ENCODE measurements at places on chromosomes 3 and 15.
A peak's percentile ranks its signal among the peaks of the same experiment; 100 is the strongest.

DNA sequence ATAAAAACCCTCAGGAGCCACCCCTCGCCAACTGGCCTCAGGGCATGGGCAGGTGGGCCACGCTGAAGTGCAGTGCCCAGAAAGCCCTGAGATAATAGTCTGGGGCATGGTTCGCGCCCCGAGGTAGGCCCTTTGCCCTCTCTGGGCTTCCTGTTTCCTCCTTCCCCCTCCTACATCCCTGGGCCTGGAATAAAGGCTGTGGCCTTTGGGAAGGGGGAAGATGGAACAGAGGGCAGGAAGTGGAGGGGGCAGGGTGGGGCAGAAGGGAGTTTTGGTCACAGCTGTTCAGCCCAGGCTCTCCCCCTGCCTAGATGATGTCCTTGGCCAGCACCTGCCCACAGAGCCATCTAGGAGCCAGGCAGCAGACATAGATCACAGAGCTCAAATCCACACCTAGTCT lies 11.3 kb downstream of the CSRNP1 start:
- no peak for DNase-seq

DNA sequence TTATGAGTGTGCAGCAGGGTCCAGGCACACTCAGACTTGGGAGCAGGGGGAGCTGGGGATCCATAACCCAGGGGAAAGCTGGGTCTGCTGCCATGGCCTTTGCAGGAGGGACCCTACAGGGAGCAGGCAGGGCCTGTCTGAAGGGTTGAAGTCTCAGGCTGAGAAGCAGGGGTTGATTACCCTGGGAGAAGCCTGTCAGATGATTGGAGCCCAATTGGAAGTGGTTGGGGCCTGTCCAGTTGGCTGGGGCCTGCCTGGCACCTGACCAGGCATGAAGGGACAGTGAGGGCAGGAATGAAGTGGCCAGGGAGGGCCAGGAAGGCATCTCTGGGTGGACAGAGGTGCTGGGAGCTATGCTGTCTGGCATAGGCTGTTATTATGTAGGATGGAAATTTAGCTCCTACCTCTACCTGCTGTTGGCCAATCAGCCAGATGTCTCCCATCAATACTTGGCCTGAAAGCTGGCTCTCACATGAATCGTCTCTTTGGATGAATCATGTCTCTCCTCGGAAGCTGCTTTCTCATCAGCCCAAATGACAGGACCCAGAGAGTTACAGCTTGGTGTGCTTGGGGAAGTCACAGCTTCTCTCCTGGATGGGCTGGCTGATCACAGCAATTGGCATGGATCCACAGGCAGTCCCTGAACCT lies 27.4 kb upstream of the SLCO2A1 start:
- DNase-seq = no peak

DNA sequence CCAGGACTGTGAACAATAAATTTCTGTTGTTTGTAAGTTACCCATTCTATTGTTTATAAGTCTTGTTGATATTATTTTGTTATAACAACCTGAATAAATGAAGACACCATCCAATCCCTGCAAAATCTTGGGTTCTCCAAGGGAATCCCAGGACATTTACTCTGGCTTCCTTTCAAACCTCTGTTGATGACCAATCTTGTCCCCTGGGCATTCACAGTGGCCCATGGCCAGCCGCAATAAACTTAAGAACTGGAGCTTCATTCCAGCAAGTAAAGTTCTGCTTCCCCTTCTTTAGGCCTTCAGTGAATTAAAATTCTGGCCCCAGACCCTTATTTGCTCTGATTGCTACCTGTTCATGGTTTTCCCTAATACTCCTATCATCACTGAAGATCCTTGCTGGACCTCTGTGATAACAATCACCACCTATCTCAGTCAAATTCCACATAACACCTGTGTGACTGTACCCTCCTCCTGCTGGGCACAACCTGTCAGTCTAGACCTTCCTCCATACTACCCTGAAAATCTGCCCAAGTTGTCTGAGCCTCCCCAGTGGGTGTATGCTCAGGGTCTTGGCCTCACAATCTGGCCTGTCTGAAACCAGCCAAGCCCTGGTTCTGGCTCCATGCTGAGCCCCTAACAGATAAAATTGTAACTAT lies 153.1 kb downstream of the SEMA6D start:
- no peak for DNase-seq

GRCh38 chr3:135366816-135367215 lies 571.8 kb downstream of the EPHB1 start:
- DNase-seq = no peak

- no peak for DNase-seq
Observed at GRCh38 chr15:62439543-62440016, 274.5 kb upstream of the C2CD4B start.

DNA sequence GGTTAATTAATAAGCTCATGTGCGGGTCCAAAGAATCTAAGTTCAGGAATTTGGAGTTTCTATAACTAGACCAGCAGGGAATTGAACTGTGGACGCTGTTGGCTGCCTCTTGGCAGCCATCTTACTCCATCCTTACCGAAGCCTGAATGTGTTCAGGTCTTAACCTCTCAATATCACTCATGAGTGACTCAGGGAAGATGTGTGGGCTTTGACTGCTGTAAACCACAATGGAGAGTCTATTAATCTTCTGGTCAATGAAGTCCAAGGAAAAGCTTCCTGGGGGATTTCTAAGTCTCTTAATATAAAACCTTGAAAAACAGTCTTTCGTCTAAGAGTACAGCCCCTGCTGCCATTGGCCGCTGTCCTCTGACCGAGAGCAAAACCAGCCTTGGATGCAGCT lies 46.7 kb upstream of the OXTR start:
- no peak for DNase-seq

- DNase-seq = no peak
Observed at GRCh38 chr3:53842436-53843194, 3.6 kb downstream of the CHDH start.

GRCh38 chr3:65497236-65497635 lies 541.5 kb downstream of the MAGI1 start:
- DNase-seq = no peak

GRCh38 chr3:45781271-45781670 lies 15.1 kb downstream of the SLC6A20 start:
- DNase-seq = no peak

DNA sequence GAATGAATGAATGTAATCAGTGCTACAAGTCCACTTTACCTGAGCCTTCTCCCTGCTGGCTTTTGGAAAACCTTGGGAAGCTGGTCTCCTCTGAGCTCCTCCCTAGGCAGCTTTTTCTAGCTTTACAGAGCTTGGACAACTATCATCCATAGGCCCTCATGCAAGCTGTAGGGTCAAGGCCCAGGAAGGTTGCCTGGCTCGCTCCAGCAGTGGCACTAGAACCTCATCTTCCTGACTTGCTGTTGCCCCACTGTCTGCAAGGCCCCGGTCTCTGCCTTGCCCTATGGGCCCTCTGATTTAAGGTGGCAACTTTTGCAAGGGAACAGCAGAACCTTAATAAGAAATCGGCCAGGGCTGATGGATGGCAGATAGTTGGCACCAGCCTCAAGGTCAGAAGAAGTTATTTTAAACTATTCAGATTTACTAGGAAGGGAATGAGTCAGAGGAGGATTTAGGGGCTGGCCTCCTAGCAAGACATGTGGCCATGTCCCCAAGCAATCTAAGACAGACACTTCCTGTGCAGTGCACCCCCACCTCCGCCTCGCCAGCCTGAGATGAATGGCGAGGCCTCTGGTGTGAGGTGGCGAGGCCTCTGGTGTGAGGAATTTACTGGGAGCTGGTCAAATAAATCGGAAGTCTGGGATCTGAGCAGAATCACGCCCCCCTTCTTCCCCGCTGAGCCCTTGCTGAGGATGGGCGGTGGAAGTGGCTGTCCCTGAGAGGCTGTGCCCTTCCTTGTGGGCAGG lies 180.8 kb downstream of the MEGF11 start:
- no peak for DNase-seq

- DNase-seq = no peak
Observed at GRCh38 chr15:91855684-91856489, 2.4 kb downstream of the SLCO3A1 start.

- no peak for DNase-seq
Observed at GRCh38 chr3:128610451-128611070, 40.1 kb downstream of the RPN1 start.

DNA sequence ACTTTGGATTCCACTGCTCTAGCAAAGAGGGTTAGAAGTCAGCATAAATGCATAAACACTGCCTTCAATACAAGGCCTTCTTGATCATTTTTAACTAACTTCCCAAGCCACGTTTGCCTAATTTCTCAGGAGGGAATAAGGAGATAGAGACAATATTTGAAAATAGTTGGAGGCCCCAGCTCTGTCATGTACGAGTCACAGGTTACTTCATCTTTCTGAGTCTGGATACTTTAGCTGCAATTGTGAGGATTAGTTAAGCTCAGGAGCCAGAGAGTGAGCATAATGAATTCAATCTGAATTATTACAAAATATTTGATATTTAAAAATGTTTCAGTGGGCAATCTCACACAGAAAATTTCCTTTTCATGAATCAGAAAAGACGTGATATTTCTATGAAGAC lies 298.9 kb downstream of the SHOX2 start:
- no peak for DNase-seq

GRCh38 chr3:70042641-70043040 lies 43.1 kb downstream of the SAMMSON start:
- DNase-seq = no peak

DNA sequence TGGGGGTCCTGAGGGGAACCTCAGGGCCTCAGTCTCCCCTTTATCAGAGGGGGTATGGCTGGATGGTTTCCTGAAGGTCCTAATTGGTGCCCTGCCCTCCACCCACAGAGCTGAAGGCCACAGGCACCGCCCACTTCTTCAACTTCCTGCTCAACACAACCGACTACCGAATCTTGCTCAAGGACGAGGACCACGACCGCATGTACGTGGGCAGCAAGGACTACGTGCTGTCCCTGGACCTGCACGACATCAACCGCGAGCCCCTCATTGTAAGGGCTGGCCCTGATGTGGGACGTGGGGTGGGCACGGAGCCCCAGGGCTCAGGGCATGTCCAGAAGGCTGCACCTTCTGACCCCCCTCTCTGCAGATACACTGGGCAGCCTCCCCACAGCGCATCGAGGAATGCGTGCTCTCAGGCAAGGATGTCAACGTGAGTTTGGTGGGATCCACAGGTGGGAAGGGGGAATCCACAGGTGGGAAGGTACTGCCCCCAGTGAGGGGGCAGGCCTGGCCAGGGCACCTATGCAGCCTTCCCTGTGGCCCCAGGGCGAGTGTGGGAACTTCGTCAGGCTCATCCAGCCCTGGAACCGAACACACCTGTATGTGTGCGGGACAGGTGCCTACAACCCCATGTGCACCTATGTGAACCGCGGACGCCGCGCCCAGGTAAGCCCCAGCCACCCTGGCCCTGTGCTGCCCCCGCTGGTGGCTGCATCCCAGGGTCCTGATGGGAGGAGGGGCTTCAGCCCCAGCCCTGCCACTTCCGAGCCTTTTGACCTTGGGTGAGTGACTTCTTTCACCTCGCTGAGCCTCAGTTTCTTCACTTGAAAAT lies 17.5 kb upstream of the GNAT1 start:
- no peak for DNase-seq

DNA sequence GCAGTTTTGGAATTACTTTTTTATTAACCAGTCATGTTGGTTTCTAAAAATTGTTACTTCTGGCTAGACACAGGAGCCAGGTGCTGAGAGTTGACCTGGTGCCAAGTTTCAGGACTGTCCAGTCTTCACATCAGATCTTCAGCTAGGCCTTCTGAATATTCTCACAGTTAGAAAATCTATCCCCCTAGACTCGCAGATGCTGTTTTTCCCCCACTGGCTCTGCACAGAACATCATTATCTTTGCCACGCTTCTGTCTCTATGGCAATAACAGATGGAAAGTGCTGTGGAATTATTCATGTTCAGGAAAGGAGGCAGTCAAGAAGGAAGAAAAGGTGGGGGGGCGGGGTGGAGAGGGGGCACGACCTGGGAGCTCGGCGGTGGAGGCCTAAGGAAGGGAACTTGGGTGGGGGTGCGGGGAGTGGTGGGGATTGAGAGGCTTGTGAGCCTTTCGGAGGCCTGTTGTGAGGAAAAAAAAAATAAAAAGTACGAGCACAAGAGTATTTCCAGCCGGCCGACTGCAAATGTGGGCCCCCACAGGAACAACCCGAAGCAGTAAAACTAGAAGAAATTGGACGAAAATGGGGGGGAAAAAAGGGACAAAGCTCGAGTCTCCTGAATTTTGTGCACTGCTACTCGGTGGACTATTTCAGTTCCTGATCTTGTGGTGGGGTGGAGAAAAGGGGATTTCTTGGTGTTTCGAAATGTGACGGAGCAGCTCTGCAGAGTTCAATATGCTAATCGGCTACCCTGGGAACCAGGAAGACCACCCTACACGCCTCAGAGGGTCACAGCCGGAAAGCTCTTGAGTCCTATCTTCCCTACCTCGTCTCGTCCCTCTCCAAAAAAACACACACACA lies 1.5 kb upstream of the SKIL start:
- peak; percentile 45 for DNase-seq

DNA sequence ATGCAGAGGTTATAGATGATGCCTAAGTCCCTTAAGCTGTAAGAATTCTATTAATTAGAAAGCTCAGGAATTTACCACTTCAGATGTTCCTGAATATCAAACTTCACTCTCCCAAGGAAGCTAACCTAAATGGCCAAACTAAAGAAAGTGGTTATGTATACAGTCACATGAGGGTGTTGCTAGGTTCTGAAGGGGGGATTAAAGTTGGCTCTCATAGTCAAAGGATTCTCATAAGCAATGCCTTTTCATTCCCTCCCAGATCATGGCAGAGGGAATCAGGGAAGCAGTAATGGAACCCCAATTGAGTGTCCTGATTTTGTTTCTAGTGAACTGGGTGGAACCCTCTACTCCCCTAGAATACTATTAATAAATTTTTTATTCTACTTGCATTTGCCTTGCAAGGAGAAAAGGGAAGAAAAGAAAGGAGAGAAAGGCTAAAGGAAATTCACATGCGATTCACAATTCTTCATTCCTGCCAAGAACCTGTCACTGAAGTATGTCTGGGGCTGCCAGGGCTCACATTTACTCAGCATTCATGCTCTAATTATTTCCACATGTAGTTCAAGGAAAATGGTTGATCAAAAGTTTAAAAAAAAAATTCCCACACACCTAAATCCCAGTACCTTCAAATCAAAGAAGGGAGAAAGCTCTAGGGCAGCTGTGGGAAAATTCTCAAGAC lies 25.1 kb downstream of the FSTL1 start:
- peak; percentile 56 for DNase-seq

DNA sequence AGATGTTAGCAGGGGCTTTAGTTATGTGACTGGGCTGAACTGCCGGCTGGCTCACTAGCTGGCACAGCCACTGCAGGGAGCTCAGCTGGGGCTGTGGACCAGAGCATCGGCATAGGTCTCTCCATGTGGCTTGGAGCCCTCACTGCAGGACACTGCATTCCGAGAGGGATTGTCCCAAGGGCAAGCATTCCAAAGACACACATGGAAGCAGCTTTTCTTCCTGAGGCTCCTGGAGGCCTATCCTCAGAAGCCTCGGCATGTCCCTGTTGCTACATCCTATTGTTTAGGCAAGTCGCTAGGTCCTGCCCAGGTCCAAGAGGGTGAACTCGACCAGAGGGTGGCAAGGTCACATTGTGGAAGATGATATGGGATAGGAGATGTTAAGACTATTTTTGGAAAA lies 209.8 kb downstream of the PLCL2 start:
- DNase-seq = no peak

GRCh38 chr3:12643724-12644123 lies 20.2 kb downstream of the RAF1 start:
- no peak for DNase-seq

Data from left renal pelvis (tissue), 4 donors.